ENCODE measurements at places on chromosomes 7 and 10.

DNA sequence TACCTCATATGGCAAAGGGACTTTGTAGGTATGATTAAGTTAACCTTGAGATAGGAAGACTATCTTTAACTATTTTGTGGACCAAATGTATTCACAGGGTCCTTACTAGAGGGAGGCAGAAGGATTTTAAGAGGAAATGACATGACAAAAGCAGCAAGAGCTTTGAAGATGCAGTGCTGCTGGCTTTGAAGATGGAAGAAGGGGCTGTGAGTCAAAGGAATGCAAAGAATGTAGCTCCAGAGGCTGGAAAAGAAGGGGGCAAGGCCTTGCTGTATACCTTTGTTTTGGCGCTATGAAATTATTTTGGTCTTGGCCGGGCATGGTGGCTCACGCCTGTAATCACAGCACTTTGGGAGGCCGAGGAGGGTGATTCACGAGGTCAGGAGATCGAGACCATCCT is 3.2 kb upstream of the NRBF2 start:
- DNase-seq, result no peak

DNA sequence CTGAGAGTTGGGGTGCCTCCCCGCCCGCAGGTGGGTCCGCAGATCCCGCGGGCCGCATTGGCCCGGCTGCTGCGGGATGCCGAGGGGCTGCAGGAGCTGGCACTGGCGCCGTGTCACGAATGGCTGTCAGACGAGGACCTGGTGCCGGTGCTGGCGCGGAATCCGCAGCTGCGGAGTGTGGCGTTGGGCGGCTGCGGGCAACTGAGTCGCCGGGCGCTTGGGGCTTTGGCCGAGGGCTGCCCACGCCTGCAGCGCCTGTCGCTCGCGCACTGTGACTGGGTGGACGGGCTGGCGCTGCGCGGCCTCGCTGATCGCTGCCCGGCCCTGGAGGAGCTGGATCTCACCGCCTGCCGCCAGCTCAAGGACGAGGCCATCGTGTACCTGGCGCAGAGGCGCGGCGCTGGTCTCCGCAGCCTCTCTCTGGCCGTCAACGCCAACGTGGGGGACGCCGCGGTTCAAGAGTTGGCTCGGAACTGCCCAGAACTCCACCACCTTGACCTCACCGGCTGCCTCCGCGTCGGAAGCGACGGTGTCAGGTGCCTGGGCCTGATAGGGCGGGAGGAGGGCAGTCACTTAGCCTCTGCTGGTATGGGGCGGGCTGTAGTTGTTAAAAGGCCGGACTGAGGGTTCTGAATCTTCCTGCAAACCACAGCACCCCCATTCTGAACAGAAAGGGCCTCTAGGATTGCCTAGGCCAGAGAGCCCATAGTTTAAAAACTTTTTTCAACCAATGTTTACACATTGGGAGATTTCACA is 1.3 kb downstream of the FBXL15 start:
- no peak for DNase-seq

DNA sequence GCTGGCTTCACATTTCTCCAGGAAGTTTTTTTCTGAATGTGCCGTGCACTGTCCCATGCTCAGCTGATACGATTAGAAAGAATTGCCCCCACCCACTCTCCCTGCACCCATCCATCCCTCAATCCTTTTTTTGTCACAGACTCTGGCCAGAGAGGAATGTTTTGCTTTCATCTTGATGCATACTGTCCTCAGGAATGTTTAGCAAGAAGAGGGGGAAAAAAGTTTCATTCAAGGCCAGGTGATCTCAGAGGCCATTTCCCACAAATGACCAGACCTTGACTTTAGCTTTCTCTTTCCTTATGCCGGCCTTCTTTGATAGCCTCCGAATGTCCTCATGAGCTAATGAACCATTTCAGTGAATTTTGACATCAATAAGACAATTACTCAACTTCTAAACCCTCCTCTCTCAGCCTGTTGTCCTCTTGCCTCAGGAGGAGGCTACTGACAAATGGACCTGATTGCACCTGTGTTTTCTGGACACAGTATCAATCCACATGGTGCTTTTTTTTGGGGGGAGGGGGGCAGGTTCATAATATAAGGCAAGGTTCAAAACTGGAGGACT is 105.0 kb upstream of the KLF6 start:
- no peak for DNase-seq

DNA sequence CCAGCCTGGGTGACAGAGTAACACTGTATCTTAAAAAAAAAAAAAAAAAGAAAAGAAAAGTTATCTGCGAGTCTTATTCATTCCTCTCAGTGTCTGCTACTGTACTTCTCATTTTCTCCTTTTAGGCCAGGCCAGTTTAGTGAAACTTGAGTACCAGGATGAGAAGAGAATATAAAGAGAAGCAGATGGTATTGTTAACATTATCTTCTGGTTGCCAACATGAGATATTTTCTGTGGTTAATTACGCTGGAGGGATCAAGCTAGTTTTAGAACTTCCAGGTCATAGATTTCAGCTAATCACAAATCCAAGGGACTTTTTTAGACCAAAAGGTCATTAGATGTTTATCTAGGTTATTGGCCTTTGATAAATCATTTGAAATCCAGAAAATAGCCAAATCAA is 252.6 kb upstream of the SMIM30 start:
- no peak for DNase-seq

DNA sequence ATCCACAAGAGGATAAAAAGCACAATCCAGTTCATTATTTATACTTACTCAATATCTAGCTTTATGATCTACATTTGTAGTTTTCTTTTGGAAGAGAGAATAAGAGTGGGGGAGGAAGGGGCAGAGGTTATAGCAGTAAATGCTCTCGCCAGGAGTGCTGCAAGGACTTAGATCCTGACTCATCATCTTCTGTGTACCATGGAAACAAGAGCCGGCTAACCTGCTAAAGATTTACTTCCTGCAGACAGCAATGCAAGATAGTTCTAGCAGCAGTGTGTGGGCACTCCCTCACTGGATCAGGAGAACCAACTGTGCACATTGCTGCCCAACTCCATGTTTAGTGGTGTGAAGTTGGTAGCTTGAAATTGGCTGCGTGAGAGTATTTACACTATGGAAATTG is 47.7 kb upstream of the TRIL start:
- peak; percentile 35 for DNase-seq

DNA sequence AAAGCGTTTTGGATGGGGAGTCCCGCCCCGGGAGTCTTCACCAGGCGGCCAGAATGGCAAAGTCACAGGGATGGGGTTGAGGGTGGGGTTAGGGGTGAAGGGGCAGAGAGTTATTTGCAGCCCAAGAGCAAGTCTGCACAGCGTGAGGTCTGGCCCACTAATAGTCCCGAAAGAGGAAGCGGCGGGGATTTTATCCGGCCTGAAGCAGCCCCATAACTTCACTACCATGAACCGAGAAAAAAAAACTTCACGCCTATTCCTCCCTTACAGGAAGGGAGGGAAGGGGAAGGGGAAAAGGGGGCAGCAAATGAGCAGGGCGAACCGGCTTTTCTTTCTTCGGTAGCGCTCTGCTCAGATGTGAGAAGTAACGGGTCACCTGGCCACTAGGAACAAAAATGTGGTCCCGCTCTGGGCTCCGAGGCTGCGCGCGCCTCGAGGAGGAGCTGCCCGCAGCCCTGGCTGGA is 712 bp downstream of the ITPRIP start:
- DNase-seq, result no peak

GRCh38 chr7:55104712-55105433 is 86.1 kb downstream of the EGFR start:
- no peak for DNase-seq

GRCh38 chr7:32212321-32212720 is 142.1 kb upstream of the PDE1C start:
- DNase-seq, result no peak

Data from uterus (tissue), 4 donors.